CD4-positive, alpha-beta T cell treated with Interferon gamma for 1 hour (primary cell): ENCODE measurements at places on chromosomes 7 and 10.
A peak's percentile ranks its signal among the peaks of the same experiment; 100 is the strongest.

DNA sequence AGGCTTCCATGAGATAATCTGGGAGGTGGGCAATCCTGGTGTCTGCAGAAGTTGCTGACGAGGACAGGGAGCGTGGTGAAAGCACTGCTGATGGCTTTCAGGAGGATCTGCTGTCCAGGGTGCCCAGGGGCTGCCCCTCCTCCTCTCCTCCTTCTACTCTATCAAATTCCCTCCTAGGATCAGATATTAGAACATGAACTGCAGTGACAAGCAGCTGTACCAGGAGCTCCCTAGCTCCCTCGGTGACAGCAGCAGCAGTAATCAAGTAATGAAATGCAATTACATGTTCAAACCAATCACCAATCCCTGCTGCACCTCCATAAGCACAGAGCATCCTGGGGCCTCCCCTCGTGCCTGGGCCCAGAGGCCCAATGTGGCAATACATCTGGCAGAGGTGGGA, 46.9 kb downstream of the GRID1 start:
- DNase-seq: no peak

GRCh38 chr10:121526135-121526790, 72.0 kb downstream of the FGFR2 start:
- no peak for DNase-seq

GRCh38 chr10:75272094-75272493, 36.3 kb upstream of the COMTD1 start:
- DNase-seq: no peak

DNA sequence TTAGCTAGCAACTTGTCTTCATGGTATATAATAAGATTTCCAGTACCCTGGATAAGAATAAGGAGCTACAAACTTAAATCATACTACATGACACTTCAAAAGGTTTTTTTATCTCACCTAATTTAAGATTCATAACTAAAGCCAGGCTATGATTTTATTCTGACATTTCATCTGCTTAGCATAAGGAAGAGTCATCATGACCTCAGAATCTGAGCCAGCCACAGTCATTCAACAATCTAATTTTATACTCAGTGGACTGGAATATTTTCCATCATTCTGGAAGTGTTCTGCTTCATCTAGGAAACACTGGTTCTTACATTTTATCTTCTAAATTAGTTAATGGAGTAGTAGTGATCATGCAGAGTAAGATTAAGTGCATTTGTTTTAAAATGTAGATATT, 102.1 kb upstream of the KCND2 start:
- no peak for DNase-seq

GRCh38 chr10:79045566-79046175, 23.1 kb upstream of the ZMIZ1 start:
- no peak for DNase-seq

- no peak for DNase-seq
Measured at GRCh38 chr7:159070431-159071148, 74.1 kb downstream of the VIPR2 start.

- DNase-seq: no peak
Measured at GRCh38 chr10:88616250-88616977, 29.9 kb downstream of the LIPJ start.

- DNase-seq: no peak
Measured at GRCh38 chr7:152173372-152174070, 148.0 kb downstream of the GALNT11 start.

DNA sequence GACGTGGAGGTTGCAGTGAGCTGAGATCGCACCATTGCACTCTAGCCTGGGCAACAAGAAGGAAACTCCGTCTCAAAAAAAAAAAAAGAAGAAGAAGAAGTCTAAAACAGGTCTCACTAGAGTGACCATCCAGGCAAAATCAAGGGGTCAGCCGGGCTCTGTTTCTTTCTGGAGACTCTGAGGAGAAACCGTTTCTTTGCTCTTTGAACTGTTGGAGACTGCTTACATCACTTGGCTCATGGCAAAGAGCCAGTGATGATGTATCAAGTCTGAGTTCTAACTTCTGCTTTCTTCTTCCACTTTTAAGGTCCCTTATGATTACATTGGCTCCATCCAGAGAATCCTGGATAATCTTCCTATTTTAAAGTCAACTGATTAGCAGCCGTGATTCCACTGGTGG, 306.8 kb downstream of the WDR11 start:
- peak; percentile 21 for DNase-seq

- no peak for DNase-seq
Measured at GRCh38 chr7:71311576-71311975, 179.6 kb downstream of the GALNT17 start.

DNA sequence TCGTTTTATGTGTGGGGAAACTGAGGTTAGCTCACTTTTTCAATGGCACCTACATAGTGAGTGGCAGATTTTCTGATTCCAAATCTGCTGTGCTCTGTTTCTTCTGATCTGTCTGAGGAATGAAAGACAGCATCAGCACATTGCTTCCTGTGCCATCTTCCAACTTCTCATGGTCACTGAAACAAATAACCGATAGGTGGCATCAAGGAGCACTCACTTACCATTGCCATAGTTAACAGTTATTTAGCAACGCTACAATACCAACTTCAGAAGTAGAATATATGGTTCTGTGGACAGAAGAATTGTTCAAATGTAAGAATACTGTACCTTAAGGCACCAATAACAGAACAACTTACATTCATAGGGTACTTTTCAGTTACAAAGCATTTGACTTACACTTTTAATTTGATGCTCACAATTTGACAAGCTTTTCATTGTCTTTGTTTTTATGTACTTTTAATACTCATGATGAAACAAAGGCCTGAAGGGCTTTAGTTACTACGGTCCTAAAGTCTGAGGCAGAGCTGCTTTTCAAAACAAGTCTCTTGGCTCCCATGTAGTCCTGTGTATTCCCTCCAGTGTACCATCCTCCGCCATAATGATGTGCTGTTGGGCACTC, 228.9 kb upstream of the TCF7L2 start:
- no peak for DNase-seq

- no peak for DNase-seq
Measured at GRCh38 chr7:108370616-108371015, 85.6 kb downstream of the NRCAM start.
